Neural crest cell (in vitro differentiated cells): ENCODE measurements at places on chromosomes 1 and 21. TPM values are rescaled to one million over a fixed set of nuclear protein-coding genes. Genes with fewer than 3 reads are reported as not detected.

DNA sequence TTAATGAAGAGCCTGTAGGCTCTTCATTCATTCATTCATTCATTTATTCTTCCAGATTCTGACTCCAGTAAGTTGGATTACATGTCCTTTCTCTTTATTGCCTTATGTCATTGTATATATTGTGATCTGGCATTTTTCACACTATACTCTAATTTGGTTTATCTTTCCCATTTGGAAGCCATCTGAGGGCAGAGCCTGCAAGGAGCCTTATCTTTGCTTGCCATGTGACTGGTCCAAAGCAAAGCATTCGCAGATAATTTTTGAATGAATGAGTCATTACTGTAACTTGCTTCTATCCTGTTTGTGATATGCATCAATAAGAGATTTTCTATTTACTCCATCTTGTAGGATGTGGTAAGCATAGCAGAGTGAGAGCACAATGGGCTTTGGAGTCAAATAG, 108.4 kb upstream of the DAB1 start:
- peaks cover 5% of the 10 kb centered on the region for H3K36me3 ChIP-seq
- no peaks in the 10 kb centered on the region for H3K4me1 ChIP-seq
- no peak for DNase-seq
- H3K27ac ChIP-seq, result no peak overlapping the region
- no peak overlapping the region for H3K4me3 ChIP-seq
- no peaks in the 10 kb centered on the region for H3K27me3 ChIP-seq

- no peak overlapping the region for H3K27ac ChIP-seq
- H3K36me3 ChIP-seq, result peaks cover 10% of the 10 kb centered on the region
- peaks cover 28% of the 10 kb centered on the region for H3K4me1 ChIP-seq
- H3K4me3 ChIP-seq, result no peak overlapping the region
- no peak for DNase-seq
These were observed 27.2 kb upstream of the RCSD1 start for GRCh38 chr1:167602840-167603239.

Gene S100A12
- total RNA-seq, result not detected in 2 replicates

GRCh38 chr1:211309617-211310016, 17.0 kb upstream of the TRAF5 start:
- H3K4me1 ChIP-seq, result no peaks in the 10 kb centered on the region
- DNase-seq, result no peak
- no peak overlapping the region for H3K4me3 ChIP-seq
- H3K27ac ChIP-seq, result no peak overlapping the region

DNA sequence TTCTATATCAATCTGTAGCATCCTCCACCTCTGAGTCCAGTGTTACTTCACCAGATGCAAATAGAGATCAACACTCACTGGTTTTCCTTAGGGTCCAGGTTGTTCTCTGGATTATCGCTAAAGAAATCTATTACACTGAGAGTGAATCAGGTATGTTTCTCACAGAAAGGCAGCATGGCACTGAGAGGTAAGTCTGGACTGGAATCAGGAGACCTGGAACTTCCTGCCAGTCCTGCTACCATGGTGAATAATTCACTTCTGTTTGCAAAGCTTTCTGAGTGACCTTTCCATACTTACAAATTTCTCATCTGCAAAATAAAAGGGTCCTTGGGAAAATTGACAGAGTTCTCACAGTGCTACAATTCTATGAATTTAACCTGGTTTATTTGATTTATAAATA, 1583.3 kb downstream of the MRPL39 start:
- H3K27me3 ChIP-seq, result no peaks in the 10 kb centered on the region
- H3K36me3 ChIP-seq, result no peaks in the 10 kb centered on the region
- H3K4me3 ChIP-seq, result no peak overlapping the region
- H3K4me1 ChIP-seq, result no peaks in the 10 kb centered on the region
- H3K27ac ChIP-seq, result no peak overlapping the region

Gene NPPB
- not detected in 2 replicates for total RNA-seq

DNA sequence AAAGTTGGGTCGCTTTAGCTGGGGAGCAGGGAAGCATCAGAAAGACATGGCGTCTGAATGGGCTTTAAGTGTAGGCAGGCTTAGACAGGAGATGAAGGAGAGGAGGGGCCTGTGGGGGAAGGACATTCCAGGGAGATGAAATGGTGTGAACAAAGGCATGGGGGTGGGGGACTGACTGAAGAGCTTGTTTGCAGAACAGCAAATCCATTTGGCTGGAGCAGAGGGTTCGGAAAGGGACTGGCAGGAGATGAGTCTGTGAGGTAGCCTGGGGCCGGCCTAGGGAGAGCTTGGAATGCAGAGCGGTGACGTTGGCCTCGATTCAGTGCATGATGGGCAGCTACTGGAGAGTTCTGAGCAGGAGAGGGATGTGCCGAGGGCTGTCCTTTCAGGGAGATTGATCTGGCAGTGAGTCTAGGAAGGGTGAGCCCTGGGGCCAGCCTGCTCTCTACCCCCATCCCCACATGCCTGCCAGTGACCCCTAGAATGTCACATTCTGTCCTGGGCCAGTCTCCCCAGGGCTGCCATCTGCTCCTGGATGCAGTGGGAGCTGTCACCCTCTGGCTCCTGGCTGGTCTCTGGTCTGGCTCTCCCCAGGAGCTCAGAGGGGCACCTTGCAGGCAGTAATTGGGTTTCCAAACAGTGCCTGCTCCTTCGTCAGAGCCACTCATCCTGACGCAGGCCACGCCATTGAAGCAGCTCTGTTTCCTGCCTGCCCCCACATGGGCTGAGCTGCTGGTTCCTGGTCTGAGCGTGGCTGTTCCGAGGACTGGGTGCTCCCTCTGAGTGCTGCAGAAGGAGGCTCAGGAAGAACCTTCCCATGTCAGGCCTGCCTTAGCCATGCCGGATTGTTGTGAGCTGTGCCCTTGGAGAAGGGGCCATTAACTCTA, 22.3 kb upstream of the TMEM222 start:
- no peak for DNase-seq
- H3K4me1 ChIP-seq, result peaks cover 18% of the 10 kb centered on the region
- no peaks in the 10 kb centered on the region for H3K27me3 ChIP-seq
- H3K27ac ChIP-seq, result peak overlapping the region; percentile 93
- H3K4me3 ChIP-seq, result peak overlapping the region; percentile 8
- H3K36me3 ChIP-seq, result no peaks in the 10 kb centered on the region

DNA sequence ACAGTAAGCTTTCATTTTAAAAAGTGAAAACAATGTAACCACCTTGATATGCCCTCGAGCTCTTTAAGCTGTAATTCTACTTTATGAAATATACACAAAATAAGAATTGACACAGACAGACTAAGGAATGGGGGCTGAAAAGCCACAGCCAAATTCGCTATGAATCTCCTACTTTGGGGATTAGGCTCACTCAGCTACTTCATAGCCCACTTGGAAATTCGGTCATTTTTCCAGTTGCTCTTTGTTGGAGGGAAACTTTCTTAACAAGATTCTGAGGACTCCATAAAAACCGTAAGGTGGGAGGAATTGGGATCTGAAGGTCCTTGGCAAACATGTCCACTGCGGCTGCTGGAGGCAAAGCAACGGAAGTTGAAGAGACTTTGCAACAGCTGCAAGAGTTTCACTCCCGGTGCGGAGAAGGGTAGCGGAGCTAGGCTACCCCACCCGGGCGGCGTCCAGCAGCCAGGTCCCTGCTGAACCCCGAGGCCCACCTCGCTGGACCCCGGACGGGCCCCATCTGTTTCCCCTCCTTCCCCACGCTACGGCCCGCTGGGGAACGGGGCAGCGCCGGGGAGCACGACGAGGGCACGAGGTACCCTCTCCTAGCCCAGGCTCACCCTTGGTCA, 634 bp downstream of the MYCBP start:
- peak overlapping the region; percentile 97 for H3K4me3 ChIP-seq
- H3K4me1 ChIP-seq, result peaks cover 17% of the 10 kb centered on the region
- H3K27ac ChIP-seq, result no peak overlapping the region
- DNase-seq, result no peak

DNA sequence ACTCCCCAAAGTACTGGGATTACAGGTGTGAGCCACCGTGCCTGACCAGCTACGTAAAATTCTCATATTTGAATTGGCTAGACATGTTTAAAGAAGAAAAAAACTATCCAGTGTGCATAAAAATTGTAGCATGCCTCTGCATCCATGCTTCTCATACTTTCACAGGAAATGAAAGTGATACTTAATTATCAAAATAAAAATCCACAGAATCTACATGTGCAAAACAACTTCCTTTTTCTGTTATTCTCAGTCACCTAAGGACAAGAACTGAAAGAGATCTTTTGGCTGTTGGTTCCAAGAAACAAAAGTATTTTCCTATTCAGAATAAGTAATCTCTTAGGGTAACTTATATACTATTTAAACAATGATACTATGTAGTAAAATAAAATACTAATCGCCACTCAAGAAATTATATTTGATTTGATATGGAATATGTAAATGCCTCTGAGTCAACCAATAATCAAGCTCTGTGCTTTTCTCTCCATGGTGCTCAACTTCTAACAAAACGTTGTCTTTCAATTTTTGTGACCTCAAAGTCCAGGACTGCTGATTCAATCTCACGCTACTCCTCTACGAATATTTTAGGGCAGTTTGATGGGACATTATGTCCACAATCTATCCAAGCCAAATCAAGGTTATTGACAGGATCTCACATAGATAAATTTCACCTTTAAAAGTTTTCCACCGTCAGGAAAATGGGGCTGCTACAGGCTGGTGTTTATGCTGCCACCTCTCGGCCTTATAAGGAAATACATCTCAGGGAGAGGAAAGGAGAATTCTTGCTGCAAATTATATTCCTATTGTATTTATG, 102.7 kb downstream of the ZNF281 start:
- no peak for DNase-seq
- H3K4me3 ChIP-seq, result no peak overlapping the region
- peaks cover 31% of the 10 kb centered on the region for H3K27me3 ChIP-seq
- H3K36me3 ChIP-seq, result no peaks in the 10 kb centered on the region
- no peak overlapping the region for H3K27ac ChIP-seq

Gene CCDC17
- 1.9 and 2.4 TPM in 2 replicates for total RNA-seq

- no peak within 1 kb of the TSS for H3K4me3 ChIP-seq
- H3K27me3 ChIP-seq, result peaks cover 13% of the 10 kb centered on the region
- no peaks in the 10 kb centered on the region for H3K36me3 ChIP-seq
- no peak within 1 kb of the TSS for H3K27ac ChIP-seq
These were observed at the start of gene TNFRSF18 for GRCh38 chr1:1206376-1206965. TSS of gene TNFRSF18 (minus strand) at chr1:1206592. CDS start at chr1:1206571, 21 bp downstream.

DNA sequence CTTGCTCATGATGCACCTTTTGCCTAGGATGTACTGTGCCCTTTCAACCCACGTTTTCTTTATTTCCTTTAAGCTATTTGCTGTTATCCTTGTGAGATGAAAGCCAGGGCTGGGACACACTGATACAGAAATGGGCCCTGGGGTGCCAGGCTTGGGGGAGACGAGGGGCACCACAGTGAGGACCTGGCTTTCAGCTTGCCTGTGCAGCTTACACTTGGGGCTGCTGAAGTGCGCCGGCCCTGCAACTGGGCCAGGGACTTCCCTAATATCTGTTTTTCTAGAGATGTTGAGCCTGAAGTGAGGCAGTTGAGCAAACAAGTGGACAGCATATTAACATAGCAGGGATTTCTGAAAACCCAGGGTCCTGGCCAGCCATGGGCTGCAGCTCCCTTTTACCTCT, 42.5 kb upstream of the SLC19A1 start:
- peaks cover 32% of the 10 kb centered on the region for H3K27me3 ChIP-seq
- no peak overlapping the region for H3K27ac ChIP-seq
- no peak overlapping the region for H3K4me3 ChIP-seq
- DNase-seq, result no peak
- H3K4me1 ChIP-seq, result no peaks in the 10 kb centered on the region
- H3K36me3 ChIP-seq, result peaks cover 11% of the 10 kb centered on the region

GRCh38 chr1:70890408-70890807, 157.2 kb downstream of the PTGER3 start:
- H3K36me3 ChIP-seq, result no peaks in the 10 kb centered on the region
- no peak overlapping the region for H3K27ac ChIP-seq
- H3K4me1 ChIP-seq, result no peaks in the 10 kb centered on the region
- DNase-seq, result no peak
- H3K27me3 ChIP-seq, result peaks cover 7% of the 10 kb centered on the region

DNA sequence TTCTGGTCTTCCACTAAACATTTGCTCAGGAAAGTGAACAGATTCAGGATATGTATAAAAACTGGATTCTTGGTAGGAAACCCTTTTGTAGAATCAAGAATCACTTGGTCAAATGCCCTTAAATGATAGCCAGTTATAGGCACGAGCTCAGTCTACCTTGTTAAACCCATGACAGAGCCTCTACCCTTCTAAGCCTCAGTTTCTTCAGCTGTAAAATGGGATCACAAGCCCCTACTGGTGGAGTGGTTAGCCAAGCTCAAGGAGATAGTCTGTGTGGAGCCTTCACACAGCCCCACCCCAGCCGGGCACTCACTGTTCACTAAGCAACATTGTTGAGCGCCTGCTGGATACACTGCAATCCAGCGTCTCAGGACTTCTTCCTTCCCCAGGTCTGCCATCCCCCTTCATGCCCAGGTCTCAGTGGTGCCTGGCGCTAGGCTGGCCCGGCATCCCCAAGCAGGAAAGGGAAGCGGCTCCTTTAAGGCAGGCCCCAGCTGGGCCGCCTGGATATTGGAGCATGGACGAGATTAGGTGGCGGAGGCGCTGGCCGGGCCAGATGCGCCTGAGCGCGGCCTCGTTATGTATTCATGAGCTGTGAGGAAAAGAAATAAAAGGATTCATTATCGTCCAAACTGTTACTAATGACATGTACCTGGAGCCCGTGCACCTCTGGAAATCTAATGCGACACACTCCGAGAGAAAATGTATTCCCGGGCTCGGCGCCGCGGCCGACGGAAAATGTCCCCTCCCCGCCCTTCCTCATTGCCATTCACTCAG, 75.6 kb downstream of the TAS1R2 start:
- peak overlapping the region; percentile 85 for H3K4me3 ChIP-seq
- peak; percentile 6 for DNase-seq
- no peaks in the 10 kb centered on the region for H3K36me3 ChIP-seq
- peaks cover 11% of the 10 kb centered on the region for H3K4me1 ChIP-seq
- no peak overlapping the region for H3K27ac ChIP-seq

DNA sequence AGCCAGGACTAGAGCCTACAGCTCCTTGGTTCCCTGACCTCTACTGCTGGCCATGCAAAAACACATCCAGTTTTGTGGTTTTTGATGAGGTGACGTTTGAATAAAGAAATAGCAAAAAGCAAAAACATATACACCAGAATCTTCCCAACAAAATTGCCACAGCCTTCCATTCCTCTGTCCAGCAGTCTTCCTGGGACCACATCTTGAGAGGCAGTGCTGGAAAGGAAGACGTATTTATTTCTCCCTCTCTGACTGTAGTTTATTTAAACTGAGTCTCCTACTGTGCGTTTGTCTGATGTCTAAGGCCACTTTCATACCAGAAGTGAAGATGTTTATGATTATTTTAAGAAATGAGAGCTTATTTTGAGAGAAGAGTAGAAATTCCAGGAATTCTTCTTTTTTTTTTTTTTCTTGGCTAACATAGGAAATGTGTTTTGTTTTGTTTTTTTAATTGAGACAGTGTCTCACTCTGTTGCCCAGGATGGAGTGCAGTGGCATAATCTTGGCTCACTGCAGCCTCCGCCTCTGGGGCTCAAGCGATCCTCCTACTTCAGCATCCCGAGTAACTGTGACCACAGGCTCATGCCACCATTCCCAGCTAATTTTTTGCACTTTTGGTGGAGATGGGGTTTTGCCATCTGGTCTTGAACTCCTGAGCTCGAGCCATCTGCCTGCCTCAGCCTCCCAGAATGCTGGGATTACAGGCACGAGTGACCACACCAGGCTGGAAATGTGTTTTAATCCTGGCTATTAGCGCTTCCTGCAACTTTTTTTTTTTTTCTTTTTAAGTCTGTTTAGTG, 118.5 kb downstream of the ITSN1 start:
- DNase-seq, result no peak
- H3K27ac ChIP-seq, result peak overlapping the region; percentile 53

Gene LRRIQ3
- 0.35 and 0.57 TPM in 2 replicates for total RNA-seq

Gene TBX15
- 3.2 and 3.4 TPM in 2 replicates for total RNA-seq

Gene SPRR3
- not detected in 2 replicates for total RNA-seq

Gene NBPF6
- not detected in 2 replicates for total RNA-seq

GRCh38 chr1:8023995-8024313, 2.2 kb downstream of the ERRFI1 start:
- DNase-seq, result no peak
- H3K4me3 ChIP-seq, result peak overlapping the region; percentile 80
- no peaks in the 10 kb centered on the region for H3K36me3 ChIP-seq
- H3K27me3 ChIP-seq, result peaks cover 5% of the 10 kb centered on the region

Gene DSTYK
- 14.8 and 17.0 TPM in 2 replicates for total RNA-seq

Gene NID1
- 88.7 and 90.3 TPM in 2 replicates for total RNA-seq

Gene TFB2M
- total RNA-seq, result 9.0 and 9.4 TPM in 2 replicates
